ENCODE measurements at places on chromosomes 1 and 21. TPM values are rescaled to one million over a fixed set of nuclear protein-coding genes. Genes with fewer than 3 reads are reported as not detected.

- no peaks in the 10 kb centered on the region for H3K27me3 ChIP-seq
- no peaks in the 10 kb centered on the region for H3K4me1 ChIP-seq
- H3K27ac ChIP-seq: no peak overlapping the region
- no peak overlapping the region for H3K4me3 ChIP-seq
- H3K36me3 ChIP-seq: peaks cover 68% of the 10 kb centered on the region
Observed at GRCh38 chr21:45993210-45994085, 11.9 kb downstream of the COL6A1 start.

GRCh38 chr21:32007456-32007855 lies 134.6 kb downstream of the HUNK start:
- H3K27me3 ChIP-seq: no peaks in the 10 kb centered on the region
- peak overlapping the region; percentile 44 for H3K27ac ChIP-seq
- no peak overlapping the region for H3K4me3 ChIP-seq
- peak; percentile 92 for DNase-seq
- no peaks in the 10 kb centered on the region for H3K36me3 ChIP-seq
- peaks cover 17% of the 10 kb centered on the region for H3K4me1 ChIP-seq

GNAT2 gene
- total RNA-seq: 0.16 TPM

AGL gene
- total RNA-seq: 4.4 TPM

PRELP gene
- not detected for total RNA-seq

CFHR4 gene
- not detected for total RNA-seq

GRCh38 chr1:243325305-243325890 lies 69.6 kb downstream of the SDCCAG8 start:
- DNase-seq: no peak
- H3K27ac ChIP-seq: no peak overlapping the region

GRCh38 chr1:204541626-204542025 lies 25.4 kb downstream of the MDM4 start:
- no peaks in the 10 kb centered on the region for H3K27me3 ChIP-seq
- no peak for DNase-seq

GRCh38 chr21:33189824-33190223 lies 39.9 kb upstream of the IFNAR2 start:
- H3K4me1 ChIP-seq: no peaks in the 10 kb centered on the region
- peaks cover 34% of the 10 kb centered on the region for H3K27me3 ChIP-seq
- H3K4me3 ChIP-seq: no peak overlapping the region
- no peak for DNase-seq
- no peaks in the 10 kb centered on the region for H3K36me3 ChIP-seq

- H3K4me3 ChIP-seq: no peak overlapping the region
Observed at GRCh38 chr1:186093437-186093836, 281.6 kb downstream of the TPR start.

GRCh38 chr21:15121655-15122120 lies 56.9 kb upstream of the NRIP1 start:
- no peaks in the 10 kb centered on the region for H3K36me3 ChIP-seq
- no peak overlapping the region for H3K4me3 ChIP-seq
- H3K27ac ChIP-seq: no peak overlapping the region
- no peak for DNase-seq

Measured in SJSA1 (cell line).